ENCODE measurements at places on chromosomes 4 and X. TPM values are rescaled to one million over a fixed set of nuclear protein-coding genes. Genes with fewer than 3 reads are reported as not detected.

The SCFD2 gene
- polyA plus RNA-seq = 12.5 TPM

The PRRG1 gene
- not detected for polyA plus RNA-seq

The ACE2 gene
- not detected for polyA plus RNA-seq

The CXCL3 gene
- not detected for polyA plus RNA-seq

The MTCP1 gene
- polyA plus RNA-seq = 2.9 TPM

The TMPRSS11F gene
- polyA plus RNA-seq = not detected

The GK gene
- 7.9 TPM for polyA plus RNA-seq

The BTK gene
- 157 TPM for polyA plus RNA-seq

The SPANXA1 gene
- polyA plus RNA-seq = not detected

The PSAPL1 gene
- not detected for polyA plus RNA-seq

The UGT8 gene
- 6.0 TPM for polyA plus RNA-seq

The DSPP gene
- polyA plus RNA-seq = not detected

The IL2RG gene
- polyA plus RNA-seq = 349 TPM

The STAG2 gene
- 24.8 TPM for polyA plus RNA-seq

The FGD1 gene
- 0.03 TPM for polyA plus RNA-seq

The CSAG3 gene
- not detected for polyA plus RNA-seq

The ATOH1 gene
- polyA plus RNA-seq = not detected

The FGFR3 gene
- not detected for polyA plus RNA-seq

The CLNK gene
- 0.75 TPM for polyA plus RNA-seq

The ATP1B4 gene
- polyA plus RNA-seq = not detected

The SH2D1A gene
- 0.04 TPM for polyA plus RNA-seq

The KLKB1 gene
- 1.0 TPM for polyA plus RNA-seq

The ITGB1BP2 gene
- 2.2 TPM for polyA plus RNA-seq

The KLHL34 gene
- polyA plus RNA-seq = not detected

The EDNRA gene
- polyA plus RNA-seq = not detected

The CXorf49 gene
- polyA plus RNA-seq = not detected

The FATE1 gene
- polyA plus RNA-seq = not detected

The CXCL9 gene
- not detected for polyA plus RNA-seq

The GYPA gene
- polyA plus RNA-seq = not detected

The CHST7 gene
- polyA plus RNA-seq = 1.3 TPM

The MSX1 gene
- polyA plus RNA-seq = 0.17 TPM

The FRG2 gene
- polyA plus RNA-seq = not detected

The TNMD gene
- not detected for polyA plus RNA-seq

The CD38 gene
- 12.9 TPM for polyA plus RNA-seq

The RIPPLY1 gene
- not detected for polyA plus RNA-seq

The GLRA2 gene
- not detected for polyA plus RNA-seq

The HOPX gene
- 29.2 TPM for polyA plus RNA-seq

The SLBP gene
- 19.4 TPM for polyA plus RNA-seq

The DCLK2 gene
- 1.7 TPM for polyA plus RNA-seq

The COL4A5 gene
- not detected for polyA plus RNA-seq

The CENPVL1 gene
- polyA plus RNA-seq = not detected

The PCDH7 gene
- polyA plus RNA-seq = not detected

The PWWP3B gene
- not detected for polyA plus RNA-seq

The MED28 gene
- polyA plus RNA-seq = 11.8 TPM

The TBC1D8B gene
- polyA plus RNA-seq = 0.50 TPM

The GABRB1 gene
- not detected for polyA plus RNA-seq

The VSIG4 gene
- polyA plus RNA-seq = 0.09 TPM

The PNMA5 gene
- polyA plus RNA-seq = 0.35 TPM

The NUP62CL gene
- 0.82 TPM for polyA plus RNA-seq

The SNCA gene
- 0.48 TPM for polyA plus RNA-seq

The ZFP92 gene
- 0.24 TPM for polyA plus RNA-seq

The NAT8L gene
- polyA plus RNA-seq = not detected

The NWD2 gene
- not detected for polyA plus RNA-seq

The PCDH10 gene
- polyA plus RNA-seq = not detected

The MORC4 gene
- polyA plus RNA-seq = 1.1 TPM

All from B cell (primary cell).